M059J (cell line): ENCODE measurements at places on chromosomes 3 and 15.

DNA sequence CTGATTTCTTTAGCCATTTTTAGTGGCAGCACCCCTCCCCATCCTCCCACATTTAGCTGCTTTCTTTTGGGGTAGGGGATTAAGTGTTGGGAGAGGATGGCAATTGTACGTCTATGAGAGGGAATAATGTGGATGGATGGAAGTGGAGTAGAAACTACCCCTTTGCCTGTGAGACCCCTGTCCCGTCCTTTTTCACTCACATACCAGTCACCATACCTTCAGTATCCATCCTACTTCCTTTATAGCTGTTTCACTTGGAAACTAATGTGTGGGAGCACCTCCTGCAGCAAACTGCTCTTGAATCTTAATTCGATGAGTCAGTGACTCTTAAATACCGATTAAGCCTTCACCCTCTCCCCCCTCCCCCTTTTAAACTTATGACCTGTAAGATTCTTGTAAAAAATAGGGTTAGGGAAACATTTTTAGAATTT lies 730 bp downstream of the SPRED1 start:
- DNase-seq: peak; percentile 85

DNA sequence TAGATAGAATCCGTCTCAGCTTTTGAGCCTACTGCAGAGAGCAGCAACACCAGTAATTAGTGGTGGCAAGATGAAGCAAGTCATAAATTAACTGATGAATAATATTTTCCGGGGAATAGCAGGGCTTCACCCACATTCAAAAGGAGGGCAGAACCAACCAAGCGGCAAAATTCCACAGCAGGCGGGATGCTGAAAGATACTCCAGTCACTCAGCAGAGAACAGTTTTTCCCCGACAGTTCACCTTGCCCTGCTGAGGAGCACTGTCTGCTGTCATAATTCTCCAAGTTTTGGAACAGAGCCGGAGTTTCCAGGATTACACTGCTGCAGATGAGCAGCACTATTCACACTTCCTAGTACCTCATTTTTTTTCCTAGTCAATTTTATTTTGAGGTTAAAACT lies 274.7 kb downstream of the CD47 start:
- peak; percentile 68 for DNase-seq

DNA sequence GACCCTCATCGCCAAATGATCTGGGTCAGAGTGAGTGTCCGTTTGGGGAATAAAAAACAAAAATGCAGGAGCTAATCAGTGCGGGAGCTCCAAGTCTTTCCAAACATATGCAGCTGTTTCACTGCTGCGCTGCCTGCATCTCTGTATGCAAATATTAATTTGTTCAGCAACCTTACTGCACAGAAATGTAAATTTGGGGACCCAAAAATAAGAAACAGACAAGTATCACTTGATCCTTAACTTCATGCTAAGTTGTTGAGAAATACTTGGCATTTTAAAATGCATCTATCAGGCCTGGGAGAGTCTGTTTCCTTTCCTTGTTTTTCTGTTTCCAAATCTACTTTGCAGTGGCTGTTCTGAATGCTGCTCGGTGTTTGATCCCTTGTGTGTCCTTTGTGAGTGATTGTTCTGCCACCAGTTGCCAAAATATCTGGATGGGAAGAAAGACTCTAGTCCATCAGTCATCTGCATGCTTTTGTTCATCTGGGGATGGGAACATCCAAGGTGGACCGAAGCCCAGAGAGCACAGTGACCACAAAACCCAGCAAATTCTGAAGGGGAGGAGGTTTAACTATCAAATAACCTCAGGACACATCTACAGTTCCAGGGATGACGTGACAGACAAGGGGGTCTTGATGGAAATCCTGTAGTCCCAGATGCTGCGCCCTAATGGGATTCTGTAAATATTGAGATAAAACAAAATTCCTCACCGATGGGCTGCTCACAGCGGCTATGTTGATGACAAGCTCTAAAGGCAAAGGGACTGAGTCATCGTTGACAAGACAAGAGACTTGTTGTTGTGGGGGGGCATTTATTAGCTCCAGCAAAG lies 199.5 kb upstream of the WNT5A start:
- peak; percentile 78 for DNase-seq

DNA sequence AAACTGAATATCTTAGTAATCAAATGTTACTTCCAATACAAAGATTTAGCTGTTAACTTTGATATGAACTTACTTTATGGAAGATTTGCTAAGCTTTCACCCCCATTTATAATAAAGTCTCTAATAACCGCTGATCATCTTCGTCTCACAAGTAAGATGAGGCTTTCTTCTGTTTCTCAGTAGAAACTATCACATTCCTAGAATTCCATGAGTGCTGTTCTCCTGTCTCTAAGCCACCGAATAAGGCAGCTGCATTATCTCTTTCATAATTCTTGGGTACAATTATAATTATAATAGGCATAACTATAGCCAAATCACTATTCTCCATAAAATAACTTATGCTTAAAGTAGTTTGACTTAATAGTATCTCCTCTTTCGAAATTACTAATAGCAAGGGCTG lies 18.3 kb upstream of the SETMAR start:
- no peak for DNase-seq

DNA sequence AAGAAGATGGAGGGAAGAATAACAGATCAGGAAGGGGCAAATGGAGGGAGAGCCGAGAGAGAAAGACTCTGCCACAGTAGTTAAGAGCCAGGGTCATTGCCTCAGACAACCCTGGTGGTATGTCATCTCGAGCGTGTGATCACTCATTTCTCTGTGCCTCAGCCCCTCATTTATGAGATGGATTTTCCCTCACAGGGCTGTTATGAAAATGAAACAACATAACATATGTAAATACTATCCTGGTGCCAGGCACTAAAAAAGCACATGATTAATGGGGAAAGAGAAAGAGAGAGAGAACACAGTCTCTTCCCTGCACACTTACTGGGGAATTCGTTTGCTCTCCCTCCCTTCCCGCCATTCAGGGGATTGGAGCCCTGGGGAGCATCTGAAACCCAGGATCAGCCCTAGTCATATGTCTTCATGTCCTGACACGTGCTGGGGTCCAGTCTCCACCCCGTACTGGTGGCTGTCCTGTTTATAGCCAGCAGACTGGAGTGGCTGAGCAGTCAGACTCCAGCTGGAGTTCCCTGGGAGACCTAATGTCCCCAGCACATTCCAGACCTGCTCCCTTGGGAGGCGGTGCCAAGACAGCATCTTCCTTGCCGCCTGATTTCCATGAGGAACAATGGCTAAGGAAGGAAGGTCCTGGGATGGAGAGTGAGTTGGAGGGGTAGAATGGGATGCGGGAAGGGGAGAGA lies 14.7 kb upstream of the AMOTL2 start:
- DNase-seq: no peak

DNA sequence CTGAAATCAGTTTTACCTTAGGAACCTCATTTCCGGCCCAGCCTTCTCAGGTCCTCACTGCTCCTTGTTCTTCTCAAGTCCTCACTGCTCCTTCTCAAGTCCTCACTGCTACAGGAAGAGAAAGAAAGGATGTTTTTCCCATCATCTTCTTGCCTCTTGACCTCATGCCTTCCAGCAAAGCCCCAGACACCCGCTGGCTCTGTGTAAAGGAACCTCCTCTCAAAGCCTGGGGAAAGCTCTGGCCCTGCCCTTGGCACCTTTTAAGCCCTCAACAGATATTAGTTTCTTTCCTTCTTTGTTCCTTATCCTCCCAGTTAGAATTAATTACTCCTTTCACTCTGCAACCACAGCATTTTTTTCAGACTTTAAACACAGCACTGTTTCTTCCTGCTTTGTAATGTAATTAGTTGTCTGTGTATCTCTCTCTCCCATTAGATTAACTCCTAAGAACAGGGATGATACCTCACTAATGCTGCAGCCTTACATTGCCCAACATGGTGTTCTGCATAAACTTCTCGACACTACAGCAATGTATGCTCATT lies 4.0 kb upstream of the WDR49 start:
- no peak for DNase-seq

DNA sequence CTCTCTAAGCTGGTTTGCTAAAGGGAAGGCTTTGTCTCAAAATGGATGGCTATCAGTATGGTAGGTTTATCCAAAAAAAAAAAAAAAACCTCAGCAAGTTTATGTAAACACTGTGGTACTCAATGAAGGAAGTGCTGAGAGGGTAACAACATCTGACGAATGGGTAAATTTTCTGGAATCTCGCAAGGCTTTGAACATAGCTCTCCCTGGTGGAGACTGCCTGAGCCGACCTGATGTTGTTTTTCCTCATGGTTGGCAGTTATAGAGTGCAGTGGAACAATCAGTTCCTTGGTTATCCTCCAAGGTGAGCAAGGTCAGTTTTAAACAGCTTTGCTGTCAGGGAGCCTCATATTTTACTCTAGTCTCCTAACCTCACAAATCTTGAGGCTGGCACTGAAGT lies 94.6 kb downstream of the ZPLD1 start:
- peak; percentile 73 for DNase-seq

- peak; percentile 74 for DNase-seq
Observed at GRCh38 chr3:187713504-187713903, 11.1 kb upstream of the RTP2 start.

DNA sequence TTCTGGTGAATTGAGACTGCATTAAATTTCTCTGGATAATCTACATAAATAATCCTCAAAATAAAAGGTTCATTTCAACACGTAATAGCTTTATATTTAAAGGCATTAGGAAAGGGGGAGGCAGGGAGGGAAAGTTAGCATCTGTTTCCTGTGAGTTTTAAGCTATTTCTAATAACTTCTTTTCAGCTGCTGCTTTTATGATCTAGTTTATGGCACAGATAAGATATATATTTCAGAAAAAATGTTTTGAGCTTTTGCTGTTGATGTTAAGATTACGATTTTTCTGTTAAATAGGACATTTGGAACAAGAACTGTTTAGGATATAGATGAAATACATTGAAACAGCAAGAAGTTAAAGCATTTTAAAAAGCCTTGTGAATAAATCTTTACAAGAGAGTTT lies 30.0 kb downstream of the UBE2E1 start:
- DNase-seq: no peak

DNA sequence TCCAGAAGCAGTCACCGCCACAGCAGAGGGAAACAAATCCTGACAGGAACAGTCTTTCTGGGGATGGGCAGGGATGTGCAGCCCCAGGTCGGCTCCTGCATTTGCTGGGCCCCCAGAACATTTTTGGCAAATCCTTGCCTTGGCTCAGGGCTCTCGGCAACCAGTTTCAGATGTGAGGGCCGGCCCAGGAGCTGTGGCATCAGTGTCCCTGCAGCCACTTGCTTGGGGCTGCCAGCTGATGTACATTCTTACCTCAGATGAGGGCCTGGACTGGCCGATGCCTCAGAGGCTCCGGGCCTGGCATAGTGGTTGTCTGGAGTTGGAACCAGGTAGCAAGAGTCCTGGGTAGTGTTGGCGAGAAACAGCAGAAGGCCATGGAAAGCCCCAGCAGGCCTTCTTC lies 4.2 kb downstream of the CYB561D2 start:
- DNase-seq: no peak
